Activated CD4-positive, CD25-positive, alpha-beta regulatory T cell treated with anti-CD3 and anti-CD28 coated beads, Interleukin-2, amount 50 U/mL, for 72 hours (primary cell): ENCODE measurements at places on chromosomes 13 and 19.

DNA sequence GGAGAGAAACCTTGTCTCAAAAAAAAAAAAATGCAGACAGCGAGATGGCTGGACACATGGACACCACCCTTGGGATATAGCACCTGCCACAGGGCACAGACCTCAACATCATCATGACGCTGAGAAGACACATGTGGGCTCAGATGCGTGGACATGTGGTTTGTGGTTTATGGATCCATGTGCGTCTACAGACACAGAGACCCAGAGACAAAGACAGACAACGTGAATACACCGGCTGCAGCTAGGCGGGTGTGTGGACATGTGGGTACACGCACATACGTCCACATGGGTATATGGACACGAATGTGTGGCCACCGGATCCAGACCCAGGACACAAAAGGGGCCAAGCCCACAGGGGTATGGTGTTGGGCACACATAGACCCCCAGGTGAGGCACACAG lies 1.3 kb downstream of the TNFSF14 start:
- no peak for DNase-seq

GRCh38 chr13:32426191-32426989 lies 1.5 kb downstream of the N4BP2L1 start:
- peak; percentile 34 for DNase-seq

DNA sequence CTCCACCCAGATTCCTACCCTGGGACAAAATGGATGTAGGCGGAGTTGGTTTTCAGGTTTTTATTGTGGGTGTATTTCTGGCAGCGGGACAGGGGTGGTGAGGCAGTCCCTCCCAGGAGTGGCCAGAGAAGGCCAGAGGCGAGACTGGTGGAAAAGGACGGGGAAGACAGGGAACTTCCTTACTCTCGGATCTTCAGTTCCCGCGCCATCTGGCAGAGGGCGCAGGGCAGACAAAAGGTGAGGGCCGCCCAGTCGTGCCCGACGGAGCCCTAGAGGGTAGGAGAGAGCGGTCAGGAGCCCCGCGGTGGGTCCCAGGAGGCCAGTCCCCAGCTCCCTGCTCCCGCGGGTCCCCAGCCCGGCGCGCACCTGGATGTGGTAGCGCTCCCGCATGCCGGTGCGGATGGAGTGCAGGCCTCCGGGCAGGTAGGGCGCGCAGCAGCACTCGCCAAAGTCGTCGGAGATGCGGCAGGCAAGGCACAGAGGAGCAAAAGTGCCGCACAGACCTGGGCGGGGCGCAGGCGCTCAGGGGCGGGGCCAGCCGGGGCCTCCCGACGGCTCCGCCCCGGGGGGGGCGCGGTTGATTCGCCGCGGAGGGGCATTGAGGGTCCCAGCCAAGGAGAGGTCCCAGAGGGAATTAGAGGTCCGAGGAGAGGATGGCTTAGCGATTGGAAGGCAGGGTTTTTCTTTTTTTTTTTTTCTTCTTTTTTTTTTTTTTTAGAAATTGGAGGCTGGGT lies 3.0 kb downstream of the CNFN start:
- peak; percentile 71 for DNase-seq

GRCh38 chr19:55867101-55867500 lies 30.8 kb downstream of the NLRP4 start:
- DNase-seq = no peak

DNA sequence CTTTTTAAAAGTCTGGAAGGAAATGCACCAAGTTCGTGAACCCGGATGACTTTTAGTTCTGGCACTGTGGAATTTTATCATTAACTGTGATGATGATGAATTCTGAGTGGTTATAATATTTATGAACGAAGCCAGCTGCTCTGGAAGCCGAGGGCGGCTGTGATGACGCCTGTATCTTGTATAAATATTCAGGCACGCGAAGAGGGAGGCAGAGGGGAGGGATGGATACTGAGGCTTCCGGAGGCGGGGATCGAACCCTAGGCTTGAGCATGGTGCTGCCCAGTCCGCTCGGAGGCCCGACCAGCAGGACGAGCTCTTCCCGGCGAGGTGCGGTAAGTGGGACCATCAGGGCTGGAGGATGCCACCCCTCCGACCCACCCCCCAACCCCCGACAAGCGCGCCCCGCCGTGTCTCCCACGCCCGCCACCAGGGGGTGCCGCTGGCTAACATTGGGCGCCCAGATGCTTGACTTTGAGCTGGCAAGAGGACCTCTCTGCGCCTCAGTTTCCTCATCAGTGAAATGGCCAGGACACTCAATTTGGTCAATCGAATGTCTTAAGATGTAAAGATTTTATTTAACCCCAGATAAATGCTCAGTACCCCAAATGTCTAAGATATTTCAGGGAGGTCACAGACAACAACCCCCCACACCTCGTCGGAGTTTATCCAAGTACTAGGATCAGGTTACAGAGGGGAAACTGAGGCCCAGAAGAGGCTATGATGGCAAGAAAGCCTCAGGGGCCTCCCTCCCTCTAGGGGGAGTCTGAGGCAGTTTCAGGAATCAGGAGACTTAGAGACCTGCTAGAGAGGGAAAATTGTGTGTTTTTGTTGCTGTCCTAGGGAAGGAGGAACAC lies 4.5 kb upstream of the RAB3A start:
- DNase-seq = peak; percentile 64

DNA sequence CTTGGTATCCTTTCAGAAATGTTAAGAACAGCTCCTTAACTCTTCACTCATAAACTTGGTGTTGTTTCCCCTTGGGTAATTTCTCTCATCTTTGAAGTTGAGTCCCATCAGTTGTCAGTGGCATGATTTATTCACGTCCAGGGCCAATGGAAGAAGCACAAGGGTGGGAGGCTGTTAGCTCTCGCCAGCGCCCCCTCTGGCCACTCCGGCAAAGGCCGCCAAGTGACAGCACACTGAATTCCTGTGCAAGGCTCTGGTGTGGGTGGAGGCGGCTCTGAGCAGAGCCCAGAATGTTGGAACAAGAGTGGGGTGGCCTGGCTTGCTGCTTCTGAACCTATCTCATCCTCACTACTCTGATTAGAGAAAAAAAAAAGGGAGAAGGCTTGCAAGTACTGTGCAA lies 13.1 kb upstream of the MEDAG start:
- peak; percentile 39 for DNase-seq

GRCh38 chr19:42857544-42857867 lies 22.0 kb downstream of the PSG1 start:
- no peak for DNase-seq

GRCh38 chr19:38183251-38183897 lies 40.6 kb downstream of the DPF1 start:
- no peak for DNase-seq

DNA sequence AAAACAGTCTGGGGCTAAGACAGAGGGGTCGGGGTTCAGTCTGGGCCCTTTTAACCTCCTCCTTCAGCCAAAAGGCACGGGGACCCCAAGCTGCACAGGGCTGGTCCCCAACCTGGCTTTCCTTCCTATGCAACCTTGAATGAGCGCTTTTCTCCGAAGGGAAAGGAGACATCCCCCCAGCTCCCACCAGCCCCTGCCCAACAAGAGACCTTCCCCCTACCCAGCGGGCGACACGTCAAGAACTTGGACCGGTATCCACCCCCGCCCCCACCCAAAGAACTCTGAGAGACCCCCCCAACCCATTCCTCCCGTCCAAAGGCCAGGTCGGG lies 35.0 kb upstream of the NANOS3 start:
- DNase-seq = no peak

DNA sequence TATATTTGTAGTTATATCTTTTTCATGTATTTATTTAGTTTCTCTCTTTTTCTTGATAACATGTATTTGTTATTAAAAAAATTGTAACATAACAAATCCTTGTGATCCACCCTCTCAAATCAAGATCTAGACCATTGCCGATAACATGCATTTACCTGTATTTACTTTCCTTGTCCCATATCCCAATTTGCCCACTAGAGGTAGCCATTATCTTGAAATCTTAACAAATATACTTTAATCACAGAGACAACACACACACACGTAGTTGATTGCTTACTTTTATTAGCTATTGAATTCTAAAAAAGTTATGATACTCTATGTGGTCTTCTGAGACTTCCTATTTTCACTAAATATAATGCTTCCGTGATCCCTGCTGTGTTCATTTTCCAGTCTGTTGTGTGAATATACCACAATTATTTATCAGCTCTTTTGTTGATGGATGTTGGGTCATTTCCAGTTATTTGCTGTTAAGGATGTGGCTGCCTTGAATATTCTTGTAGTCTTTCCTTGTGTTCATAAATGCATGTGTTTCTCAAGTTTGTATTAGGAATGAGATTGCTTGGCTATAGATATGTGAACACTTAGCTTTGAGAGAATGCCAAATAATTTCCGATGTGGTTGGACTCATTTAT lies 31.3 kb upstream of the ZMYM2 start:
- no peak for DNase-seq

GRCh38 chr13:32535115-32535514 lies 3.5 kb downstream of the N4BP2L2 start:
- DNase-seq = no peak

DNA sequence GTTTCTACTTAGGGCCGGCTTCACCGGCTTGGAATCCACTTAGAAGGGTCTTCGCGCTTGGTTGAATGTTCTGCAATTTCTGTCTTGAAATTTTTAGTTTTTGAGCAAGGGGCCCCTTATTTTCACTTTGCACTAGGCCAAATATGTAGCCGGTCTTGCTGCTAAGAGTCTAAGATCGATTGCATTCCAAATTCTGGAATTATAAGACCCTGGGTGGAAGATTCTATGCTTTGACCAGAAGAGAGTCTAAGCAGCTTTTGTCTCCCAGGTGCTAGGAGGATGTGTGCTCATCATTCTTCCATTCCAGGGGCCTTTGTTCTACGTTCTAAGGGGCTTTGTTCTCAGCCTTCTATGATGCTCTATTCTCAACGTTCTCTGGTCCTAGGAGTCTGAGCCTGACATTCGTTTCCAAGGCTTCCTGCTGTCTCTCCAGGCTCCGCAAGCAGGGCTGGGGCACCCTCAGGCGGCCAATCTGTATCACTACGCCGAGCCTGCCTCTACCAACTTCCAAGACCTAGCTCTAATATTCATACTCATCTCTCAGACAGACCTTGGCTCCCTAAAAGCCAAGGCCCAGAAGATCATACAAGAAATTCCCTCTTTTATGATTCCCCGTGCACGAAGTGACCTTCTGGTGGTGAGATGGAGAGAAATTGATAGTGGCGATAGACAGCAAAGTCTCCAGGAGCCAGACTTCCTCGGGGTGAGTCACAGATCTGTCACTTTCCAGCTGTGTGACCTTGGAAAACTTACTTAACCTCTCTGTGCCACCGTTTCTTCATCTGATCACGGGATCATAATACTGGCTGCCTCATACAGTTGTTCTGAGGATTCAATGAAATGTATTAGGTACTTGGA lies 982 bp upstream of the DACT3 start:
- peak; percentile 64 for DNase-seq

GRCh38 chr13:22108979-22109378 lies 438.1 kb downstream of the FGF9 start:
- no peak for DNase-seq

- DNase-seq = peak; percentile 59
These were observed 3.9 kb downstream of the TMEM147 start for GRCh38 chr19:35549174-35549788.

DNA sequence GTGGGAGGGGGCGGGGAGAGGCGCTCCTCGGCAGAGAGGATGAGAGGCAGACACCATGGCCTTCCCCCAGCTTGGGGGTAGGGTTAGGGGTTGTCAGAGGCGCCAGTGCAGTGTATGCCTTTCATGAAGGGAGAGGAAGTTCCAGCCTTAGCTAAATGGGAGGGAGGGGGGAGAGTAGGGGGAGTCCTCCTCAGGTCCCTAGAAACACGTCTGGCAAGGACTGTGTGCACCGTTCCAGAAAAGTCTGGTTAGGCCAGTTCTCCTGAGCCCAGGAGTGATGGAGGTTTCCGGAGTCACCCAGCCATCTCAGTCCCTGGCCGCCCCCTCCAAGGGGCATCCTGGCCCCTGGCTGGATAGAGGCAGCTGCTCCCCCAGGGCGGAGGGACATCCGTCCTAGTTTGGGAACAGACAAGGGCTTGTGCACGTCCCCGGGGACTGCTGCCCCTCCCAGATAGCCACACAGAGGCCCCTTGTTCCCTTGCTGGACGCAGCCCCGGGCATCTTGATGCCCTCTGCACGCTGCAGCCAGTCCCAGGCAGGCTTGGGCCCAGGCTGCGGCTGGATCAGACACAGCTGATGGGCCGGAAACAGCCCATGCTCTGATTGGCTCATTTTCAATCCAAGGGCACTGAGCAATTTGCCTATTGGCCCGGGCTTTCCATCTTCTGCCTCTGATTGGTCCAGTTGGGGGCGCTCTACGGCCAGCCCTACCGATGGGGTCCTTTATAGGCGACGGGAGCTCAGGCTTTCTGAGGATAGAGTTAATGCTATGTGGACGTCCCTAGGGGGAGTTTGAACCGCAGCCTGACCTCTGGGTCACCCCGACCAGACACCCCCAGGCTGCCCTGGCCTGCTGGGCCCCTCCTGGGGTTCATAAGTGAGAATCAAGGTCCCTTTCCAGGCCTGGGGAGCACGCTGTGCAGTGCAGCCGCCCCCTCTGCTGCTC lies 3.8 kb downstream of the S1PR2 start:
- DNase-seq = no peak

- peak; percentile 51 for DNase-seq
These were observed 148.0 kb downstream of the FOXO1 start for GRCh38 chr13:40518481-40518882.

DNA sequence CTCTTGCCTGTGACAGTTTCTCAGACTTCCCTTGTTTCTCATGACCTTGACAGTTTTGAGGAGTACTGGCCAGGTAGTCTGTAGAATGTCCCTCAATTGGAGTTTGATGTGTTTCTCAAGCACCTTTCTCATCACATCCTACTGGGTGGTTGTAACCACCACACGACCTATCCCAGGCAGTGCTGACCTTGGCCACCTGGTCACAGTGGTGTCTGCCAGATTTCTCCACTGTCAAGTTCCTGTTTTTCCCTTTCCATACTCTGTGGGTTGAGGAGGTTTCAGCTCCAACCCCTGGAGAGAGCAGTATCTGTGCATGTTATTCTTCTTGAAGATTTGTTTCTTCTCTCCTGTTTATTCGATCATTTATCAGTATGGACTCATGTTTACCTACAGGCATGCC lies 8.4 kb upstream of the UPF3A start:
- no peak for DNase-seq

- DNase-seq = no peak
These were observed 38.9 kb downstream of the ALOX5AP start for GRCh38 chr13:30774214-30774730.

- DNase-seq = no peak
These were observed 15.1 kb downstream of the ILF3 start for GRCh38 chr19:10669246-10669645.

DNA sequence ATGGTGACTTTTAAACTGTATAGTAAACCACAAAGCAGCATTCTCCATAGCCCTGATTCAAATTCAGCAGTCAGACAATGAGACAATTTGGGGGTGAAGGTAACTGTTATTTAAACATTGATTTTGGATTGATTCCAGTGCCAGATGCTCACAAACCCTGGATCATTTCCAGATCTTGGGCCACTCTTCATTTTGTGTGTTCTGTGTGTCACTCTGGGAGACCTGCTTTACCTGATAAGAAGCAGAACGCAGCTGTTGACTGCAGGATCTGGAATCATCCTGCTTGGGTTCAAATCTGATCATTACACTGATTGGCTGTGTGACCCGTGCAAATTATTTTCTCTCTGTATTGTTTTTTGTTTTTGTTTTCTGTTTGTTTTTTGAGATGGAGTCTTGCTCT lies 4.0 kb upstream of the PCDH8 start:
- no peak for DNase-seq
